ENCODE measurements at places on chromosomes 12 and 14. TPM values are rescaled to one million over a fixed set of nuclear protein-coding genes. Genes with fewer than 3 reads are reported as not detected.

The AICDA gene
- 0.26 TPM for total RNA-seq

The ZNF605 gene
- 27.7 TPM for total RNA-seq

The PXN gene
- 32.4 TPM for total RNA-seq

The LRP1 gene
- total RNA-seq, result 146 TPM

The CD27 gene
- total RNA-seq, result 0.26 TPM

The ATN1 gene
- total RNA-seq, result 18.2 TPM

The CCDC92 gene
- 9.1 TPM for total RNA-seq

The MNAT1 gene
- 109 TPM for total RNA-seq

The EIF2S3B gene
- 1.1 TPM for total RNA-seq

The PMEL gene
- total RNA-seq, result 1.5 TPM

The DDN gene
- total RNA-seq, result 0.74 TPM

The RNASE4 gene
- total RNA-seq, result 39.5 TPM

The ARG2 gene
- total RNA-seq, result 2.1 TPM

The C12orf56 gene
- 0.95 TPM for total RNA-seq

The C12orf60 gene
- 3.6 TPM for total RNA-seq

The PNMA1 gene
- 38.3 TPM for total RNA-seq

The CD4 gene
- total RNA-seq, result 11.5 TPM

The CDK2 gene
- 32.3 TPM for total RNA-seq

The DLGAP5 gene
- 23.4 TPM for total RNA-seq

The ANO2 gene
- 8.8 TPM for total RNA-seq

All from urinary bladder (tissue), 4 donors.